Erythroblast (primary cell): ENCODE measurements at places on chromosomes 13 and 19.

DNA sequence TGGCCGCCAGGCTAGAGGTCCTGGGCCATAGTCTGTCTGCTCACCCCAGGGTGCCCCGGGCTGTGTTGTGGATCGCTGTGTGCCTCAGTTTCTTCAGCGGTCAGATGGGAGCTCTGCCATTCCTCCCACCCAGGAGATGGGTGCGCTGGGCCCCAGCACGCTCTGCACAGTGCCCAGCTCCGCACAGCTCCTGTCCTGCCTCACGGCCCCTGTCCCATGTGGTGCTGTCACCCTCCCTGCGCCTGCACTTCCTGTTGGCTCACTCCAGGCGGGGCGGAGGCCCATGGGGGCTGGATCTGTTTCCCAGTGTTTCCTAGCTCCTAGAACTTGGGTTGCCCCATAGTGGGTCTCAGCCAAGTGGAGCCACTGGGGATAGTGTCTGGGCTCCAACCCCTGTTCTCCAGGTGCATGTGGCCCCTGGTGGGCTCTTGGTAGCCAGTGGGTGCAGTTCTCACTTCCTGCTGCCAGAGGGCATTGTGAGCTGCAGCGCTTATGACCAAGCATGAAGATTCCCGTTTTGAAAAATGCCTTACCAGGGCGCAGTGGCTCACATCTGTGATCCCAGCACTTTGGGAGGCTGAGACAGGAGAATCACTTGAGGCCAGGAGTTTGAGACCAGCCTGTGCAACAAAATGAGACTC, 69.8 kb downstream of the KDM4B start:
- DNase-seq: peak; percentile 25

DNA sequence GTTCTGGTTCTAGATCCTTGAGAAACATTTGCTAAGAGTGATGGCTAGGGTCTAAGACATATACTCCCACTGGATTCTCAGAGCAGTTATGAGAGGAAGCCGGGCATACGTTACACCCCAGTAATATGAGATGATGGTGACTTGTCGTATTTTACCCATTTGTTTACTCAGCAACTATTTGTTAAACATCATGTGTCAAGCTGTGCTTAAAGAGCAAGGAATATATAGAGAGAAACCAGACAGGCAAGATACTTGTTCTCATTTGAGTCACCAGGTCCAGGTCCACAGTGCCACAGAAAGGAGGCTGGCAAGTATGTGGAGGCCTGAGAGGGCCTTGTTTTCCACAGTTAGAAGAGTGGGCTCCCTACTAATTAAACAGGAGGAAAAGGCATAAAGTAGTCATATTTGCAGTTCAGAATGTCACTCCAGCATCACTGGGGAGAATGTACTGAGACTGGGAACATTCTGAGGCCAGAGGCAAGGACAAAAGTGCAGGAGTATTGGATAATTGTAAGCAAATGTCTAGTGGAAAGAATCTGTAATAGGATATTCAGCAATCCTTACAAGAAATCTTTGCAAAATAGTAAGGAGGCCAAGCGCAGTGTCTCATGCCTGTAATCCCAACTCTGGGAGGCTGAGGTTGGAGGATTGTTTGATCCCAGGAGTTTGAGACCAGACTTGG, 142.2 kb downstream of the IRS2 start:
- DNase-seq: no peak

- no peak for DNase-seq
These were observed 224.8 kb downstream of the SPRY2 start for GRCh38 chr13:80116107-80116506.

GRCh38 chr13:26348966-26349365, 95.0 kb downstream of the CDK8 start:
- DNase-seq: no peak

DNA sequence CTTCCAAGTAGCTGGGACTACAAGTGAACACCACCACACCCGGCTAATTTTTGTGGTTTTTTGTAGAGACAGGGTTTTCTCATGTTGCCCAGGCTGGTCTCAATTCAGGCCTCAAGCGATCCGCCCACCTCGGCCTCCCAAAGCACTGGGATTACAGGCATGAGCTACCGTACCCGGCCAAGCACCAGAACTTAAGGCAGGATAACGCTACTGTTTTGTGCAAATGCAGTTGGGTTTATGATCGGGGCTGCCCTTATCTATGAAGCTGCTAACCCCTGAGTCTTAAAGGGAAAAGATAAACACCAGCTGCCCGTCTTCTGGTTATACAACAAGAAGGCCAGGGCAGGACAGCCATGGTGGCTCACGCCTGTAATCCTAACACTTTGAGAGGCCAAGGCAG, 12.6 kb upstream of the TM6SF2 start:
- DNase-seq: peak; percentile 86

GRCh38 chr13:26653310-26653709, 95.8 kb downstream of the WASF3 start:
- no peak for DNase-seq

DNA sequence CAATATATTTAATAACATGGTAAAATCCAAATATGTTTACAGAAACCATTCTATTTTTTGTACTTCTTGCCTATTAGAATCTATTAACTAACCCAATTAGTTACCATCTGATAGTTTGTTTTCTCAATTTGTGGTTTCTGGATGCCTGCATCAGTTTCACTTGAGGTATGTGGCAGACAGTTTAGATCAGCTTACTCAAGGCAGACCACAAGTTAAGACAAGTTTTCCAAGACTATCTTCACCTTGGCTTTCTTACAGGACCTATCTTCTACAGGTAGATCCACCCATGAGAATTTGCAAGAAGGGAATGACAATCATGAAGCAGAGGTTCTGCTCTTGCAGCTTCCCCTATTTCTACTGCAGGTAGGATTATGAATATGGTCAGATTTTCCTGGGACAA, 458.6 kb downstream of the DACH1 start:
- no peak for DNase-seq

DNA sequence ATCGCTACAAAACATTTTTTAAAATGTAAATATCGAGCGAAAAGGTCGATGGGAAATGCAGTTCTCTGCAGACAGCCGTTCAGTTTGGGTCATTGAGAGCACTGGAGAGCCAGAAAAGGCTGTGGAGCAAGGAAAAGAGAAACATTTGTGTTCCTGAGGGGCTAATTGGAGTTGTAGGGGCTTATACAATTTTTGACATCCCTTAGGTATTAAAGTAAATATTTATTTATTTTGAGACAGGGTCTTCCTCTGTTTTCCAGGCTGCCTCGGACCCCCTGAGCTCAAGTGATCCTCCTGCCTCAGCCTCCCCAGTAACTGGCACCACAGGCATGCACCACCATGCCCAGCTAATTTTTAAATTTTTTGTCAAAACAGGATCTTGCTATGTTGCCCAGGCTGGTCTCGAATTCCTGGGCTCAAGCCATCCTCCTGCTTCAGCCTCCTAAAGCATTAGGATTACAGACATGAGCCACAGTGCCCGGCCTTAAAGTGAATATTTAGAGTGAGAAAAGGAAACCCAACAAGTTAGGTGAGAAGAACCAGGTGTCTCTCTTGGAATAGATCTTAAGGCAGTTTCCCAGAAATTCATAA, 825 bp upstream of the YIF1B start:
- DNase-seq: no peak

DNA sequence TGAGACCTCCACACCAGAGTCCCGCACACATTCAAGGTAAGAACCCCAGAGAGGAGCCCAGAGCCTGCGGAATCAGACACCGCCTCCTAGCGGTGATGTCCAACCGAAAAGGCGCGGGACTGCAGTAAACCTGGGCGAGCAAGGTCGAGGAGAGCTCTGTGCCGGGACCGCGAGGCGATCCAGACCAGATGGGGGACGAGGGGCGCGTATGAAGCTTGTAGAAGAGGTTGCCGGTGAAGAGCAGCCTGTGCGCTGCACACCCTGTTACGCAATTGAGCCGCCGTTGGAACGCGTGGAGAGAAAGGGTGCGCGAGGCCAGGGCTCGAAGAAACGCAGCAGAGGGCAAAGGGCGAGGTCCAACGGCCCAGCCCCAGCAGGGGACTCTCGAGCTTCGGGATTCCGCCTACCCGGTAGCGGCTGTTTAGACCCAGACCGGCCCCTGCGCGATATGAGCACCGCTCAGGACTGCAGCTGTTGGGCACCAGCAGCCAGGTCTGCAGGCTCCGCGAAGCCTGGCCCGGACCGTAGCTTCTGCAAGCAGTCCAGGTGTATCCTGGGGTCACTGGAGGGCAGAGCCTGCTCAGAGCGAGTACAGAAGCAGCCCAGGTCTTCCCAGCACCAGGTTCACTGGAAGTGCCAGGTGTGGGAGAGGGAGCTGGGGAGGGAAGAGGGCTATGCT, 65.9 kb upstream of the ZNF599 start:
- peak; percentile 12 for DNase-seq

- DNase-seq: peak; percentile 67
These were observed at the start of gene TNNI3 for GRCh38 chr19:55157064-55157908. Gene TNNI3, minus strand, starts transcription at chr19:55157732. Its CDS starts 143 bp downstream, at chr19:55157589.

DNA sequence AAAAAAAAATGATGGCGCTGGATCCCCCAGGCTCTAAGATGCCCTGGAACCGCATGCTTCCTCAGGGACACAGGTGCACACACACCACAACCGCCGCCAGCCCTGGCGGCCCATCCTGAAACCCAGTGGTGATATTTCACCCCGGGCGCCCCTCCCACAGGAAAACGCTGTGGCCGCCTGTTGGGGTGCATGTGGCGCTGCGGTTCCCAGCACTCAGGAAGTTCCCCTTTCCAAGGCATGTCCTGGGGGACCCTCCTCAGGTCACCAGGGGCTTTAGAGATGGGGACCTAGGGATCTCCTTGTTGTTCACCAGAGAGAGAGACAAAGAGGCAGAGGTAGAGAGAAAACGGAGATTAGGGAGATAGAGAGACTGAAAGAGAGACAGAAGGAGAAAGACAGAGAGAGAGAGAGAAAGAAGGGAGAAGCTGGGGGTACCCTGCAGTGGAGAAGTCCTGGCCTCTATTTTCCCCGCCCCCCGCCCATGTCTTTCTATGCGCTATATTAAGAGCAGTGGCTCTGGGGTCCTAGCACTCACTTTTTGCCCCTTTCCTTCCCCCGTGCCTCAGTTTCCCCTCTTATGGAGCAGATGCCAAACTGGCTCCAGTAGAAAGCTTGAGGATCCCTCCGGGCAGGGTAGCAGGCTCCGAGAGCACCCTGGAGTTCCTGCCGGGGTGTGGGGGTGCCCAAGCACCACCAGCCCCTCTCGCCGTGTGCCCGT, 2.3 kb downstream of the ADGRE2 start:
- DNase-seq: no peak

- DNase-seq: no peak
These were observed 524.4 kb upstream of the SPRY2 start for GRCh38 chr13:80865329-80865728.

DNA sequence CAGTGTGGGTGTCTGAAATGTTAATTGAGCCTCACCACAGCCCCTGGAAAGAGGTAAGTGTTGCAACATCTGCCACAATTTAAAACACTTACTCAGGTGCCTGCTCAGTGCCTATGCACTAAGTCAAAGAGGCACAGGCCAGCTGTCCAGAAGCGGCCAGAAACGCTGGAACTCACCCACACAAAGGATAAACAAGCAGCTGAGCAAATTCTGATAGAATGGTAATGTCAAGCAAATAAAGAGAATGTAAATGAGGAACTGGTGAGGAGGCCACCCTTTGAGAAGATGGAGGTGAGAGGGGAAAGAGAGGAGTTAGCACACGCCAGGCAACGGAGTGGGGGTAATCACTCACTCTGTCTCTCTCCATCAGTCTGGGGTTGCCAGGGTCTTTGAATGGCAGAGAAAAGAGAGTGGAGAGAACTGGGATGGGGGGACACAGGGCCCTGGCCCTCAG, 67.7 kb upstream of the SERP2 start:
- no peak for DNase-seq

GRCh38 chr19:27805848-27806247, 1407.1 kb downstream of the UQCRFS1 start:
- no peak for DNase-seq

DNA sequence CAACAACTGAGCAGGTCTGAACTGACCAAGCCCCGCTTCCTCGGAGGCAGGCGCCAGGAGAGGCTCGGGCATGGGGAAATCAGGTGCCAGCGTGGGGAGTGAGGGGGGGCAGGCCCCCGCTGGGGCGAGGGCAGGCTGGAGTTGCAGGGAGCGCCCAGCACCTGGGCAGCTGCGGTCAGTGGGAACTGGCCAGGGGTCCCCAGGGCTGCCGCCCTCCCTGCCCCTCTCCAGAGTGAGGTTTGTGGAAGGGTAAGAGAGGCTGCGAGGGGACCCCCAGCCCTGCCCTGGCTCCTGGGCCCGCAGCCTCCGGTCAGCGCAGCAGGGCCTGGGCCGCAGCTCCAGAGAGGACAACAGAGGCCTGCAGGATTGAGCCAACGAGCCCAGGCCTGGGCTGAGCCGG, 32.5 kb downstream of the PIP5K1C start:
- no peak for DNase-seq

- peak; percentile 19 for DNase-seq
These were observed 26.5 kb downstream of the MYCBP2 start for GRCh38 chr13:77300176-77301037.

DNA sequence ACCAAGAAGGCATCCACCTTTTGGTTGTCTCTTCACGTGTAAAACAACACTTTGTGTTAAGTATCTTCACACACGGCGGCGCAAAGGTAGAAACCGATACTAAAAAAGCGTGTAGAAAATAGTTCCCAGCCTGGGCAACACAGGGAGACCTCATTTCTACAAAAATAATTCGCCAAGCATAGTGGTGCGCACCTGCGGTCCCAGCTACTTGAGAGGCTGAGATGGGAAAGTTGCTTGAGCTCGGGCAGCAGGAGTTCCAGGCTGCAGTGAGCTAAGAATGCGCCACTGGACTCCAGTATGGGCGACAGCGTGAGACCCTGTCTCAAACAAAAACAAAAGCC, 573 bp upstream of the ERCC5 start:
- no peak for DNase-seq

DNA sequence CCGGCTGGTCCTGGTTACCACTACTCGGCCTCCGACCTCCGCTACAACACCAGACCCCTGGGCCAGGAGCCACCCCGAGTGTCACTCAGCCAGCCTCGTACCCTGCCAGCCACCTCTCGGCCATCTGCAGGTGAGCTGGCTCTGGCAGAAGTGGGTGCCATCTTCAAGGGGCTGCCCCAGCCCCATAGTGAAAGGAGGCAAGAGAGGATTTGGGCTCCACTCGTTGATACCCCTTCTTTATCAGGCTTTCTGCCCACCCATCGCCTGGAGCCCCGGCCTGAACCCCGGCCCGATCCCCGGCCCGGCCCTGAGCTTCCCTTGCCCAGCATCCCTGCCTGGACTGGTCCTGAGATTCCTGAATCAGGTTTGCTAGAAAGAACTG, 7.1 kb downstream of the LTBP4 start:
- DNase-seq: no peak

DNA sequence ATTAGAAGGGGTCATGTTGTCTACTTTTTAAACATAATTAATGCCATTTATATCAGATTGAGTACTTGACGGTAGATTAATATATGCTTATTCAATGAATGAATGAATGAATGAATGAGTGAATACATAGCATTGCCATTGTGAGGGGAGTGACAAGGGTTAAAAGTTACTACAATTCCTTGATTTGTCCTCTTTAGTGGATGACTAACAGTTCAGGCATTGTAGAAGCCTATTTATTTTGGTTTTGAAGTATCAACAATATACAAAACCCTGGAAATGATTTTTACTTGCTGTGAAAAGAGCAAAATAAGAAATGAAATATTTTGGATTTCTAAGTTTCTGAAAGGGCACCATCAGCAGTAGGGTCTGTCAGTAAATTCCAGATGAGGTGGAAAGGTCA, 122.7 kb downstream of the CYSLTR2 start:
- DNase-seq: no peak

GRCh38 chr13:39410096-39410901, 192.7 kb downstream of the LHFPL6 start:
- DNase-seq: no peak

- no peak for DNase-seq
These were observed 20.7 kb downstream of the NDFIP2 start for GRCh38 chr13:79501538-79502232.

- peak; percentile 83 for DNase-seq
These were observed 1.4 kb downstream of the KCTD15 start for GRCh38 chr19:33797802-33798671.

- DNase-seq: peak; percentile 85
These were observed 5.0 kb downstream of the ZSCAN5A start for GRCh38 chr19:56309511-56310185.
